Cerebellar nuclear complex (tissue), 1 donor: ENCODE measurements at places on chromosomes 2 and 18.

- DNase-seq, result no peak
Measured at GRCh38 chr2:118643294-118643693, 204.2 kb downstream of the EN1 start.

DNA sequence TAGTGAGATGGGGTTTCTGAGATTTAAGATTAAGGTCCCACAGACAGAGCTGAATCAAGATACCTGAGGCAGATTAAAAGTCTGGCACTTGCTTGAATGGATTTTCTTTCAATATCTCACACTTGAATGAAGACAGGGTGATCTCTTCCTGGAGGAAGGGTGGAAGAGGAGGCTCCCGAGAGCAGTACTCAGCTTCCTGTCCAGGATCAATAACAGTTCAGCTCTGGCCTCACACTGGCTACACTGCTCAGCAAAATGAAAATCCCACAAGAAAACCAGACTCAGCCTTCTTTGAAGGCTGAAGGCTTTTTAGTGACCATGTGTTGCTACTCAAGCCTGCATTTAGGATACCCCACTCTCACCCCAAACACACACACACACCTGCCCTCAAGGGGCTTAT, 11.1 kb downstream of the ARHGEF33 start:
- DNase-seq, result no peak

GRCh38 chr2:1140389-1141003, 189.8 kb downstream of the SNTG2 start:
- DNase-seq, result no peak

- no peak for DNase-seq
Measured at GRCh38 chr2:200286578-200286977, 19.9 kb upstream of the SPATS2L start.

GRCh38 chr2:112005406-112006075, 49.5 kb upstream of the TMEM87B start:
- DNase-seq, result no peak

DNA sequence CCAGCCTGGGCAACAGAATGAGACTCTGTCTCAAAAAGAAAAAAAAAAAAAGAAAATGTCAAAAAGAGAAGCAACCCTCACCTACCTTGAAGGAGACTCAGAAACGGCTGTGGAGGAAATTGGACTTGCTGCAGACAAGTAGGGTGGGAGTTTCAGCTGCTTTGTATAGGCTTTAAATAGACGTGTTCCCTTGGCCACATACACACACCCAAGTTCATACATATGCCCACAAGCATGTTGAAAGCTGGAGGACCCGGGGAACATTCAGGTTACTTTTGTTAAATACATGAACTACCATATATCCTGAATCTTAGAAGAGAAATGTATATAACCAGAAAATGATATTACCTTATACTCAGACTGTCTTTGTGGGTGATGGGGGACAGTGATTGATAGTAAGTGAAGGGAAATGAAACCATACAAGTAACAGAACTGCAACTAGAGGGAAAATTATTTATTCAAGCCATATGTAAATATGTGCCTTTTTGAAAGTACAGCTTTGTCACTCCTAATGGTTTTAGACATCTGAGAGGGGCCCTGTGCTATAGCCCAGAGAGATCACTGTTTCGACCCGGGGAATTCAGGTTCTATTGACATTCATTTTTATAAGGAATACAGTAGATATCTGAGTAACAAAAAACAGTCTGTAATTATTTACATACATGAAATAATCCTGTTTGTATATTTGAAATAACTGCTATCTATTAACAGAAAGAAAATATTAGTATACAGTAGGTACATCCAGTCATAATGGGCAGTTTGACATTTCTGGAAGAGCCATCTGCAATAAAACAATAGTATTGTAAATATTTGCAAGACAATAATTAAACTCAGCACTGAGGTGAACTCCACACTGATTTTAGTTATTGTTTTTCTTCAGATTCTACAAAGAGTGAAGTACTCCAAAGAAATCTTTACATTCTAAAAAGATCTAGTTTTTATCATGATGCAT, 48.0 kb upstream of the TGIF1 start:
- DNase-seq, result no peak

DNA sequence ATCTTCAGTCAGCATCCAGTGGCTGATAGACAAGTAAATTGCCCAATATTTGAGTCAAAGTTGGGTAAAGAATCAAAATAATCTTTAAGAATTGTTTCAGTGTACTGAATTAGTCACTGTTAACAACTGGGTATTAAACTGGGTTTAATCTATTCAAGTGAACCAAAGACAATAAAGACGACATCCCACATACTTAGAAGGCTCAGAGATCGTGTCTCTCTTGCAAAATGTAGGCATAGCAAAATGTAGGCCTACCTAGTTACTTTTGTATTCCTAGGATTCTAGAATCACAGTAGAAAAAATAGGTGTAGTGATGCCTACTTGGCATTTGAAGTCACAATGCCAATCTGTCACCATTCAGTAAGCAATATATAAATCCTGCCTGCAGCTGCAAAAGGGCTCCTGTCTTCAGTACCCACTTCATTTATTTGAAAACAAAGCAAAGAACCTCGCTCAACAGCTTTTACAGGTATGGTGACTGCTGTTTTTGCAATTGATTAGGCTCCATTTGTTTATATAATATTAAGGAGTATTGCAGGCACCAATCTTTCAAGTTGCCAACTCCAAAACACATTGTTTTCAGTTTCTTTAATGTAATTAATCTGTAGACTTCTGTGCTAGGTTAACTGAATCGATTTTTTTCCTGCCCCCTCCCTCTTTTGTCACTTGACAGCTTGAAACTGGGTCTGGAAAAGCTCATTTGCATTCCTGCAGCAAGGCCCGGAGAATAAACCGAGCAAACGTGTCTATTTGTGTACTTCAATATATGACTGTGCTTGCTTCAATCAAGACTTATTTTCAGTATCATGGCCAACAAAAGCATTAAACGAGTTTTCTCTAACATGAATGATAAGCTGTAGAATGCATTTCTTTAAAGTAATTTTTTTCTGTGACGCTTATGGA, 1074.9 kb downstream of the TDRD15 start:
- no peak for DNase-seq

DNA sequence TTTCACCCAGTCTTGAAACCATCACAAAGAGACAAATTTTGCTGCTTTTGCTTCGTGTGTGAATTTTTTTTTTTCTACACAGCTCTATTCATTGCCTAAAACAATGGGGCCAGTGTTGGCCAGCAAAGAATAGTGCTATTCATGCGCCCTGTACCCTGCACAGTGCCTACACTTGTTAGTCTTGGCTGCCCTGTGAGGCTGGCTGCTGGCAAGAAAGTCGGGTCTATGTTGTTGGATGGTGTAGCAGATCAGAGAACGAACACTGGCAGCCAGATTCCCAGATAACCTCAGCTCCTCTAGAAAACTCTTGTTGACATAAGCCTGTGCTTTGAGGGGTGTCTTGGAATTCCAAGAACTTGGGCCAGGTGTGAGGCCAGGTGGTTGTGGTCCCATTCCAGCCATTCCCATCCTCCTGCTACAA, 455.7 kb upstream of the TCF4 start:
- no peak for DNase-seq

- DNase-seq, result no peak
Measured at GRCh38 chr2:109715313-109715805, 78.7 kb upstream of the RGPD5 start.

- DNase-seq, result no peak
Measured at GRCh38 chr2:217065695-217066405, 206.0 kb upstream of the TNP1 start.

GRCh38 chr2:174183076-174183475, 65.3 kb downstream of the OLA1 start:
- no peak for DNase-seq

DNA sequence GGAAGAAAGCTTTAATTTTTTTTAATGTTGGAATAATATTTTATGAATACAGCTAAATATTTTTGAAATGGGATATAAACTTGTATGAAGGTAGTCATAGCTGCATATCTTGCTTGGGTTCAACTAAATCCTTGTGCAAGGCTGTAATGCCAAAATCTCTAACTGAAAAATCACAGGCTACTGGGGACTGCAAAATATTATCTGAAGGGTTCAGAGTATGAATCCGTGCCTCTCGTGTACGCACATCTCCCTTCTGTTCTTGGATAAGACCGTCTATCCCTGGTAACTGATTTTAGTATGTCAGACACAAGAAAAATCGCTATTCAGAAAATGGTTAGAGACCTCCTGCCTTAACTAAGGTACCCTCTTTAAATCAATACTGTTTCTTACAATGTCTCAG, 71.8 kb downstream of the ACVR1 start:
- DNase-seq, result no peak

GRCh38 chr18:77472509-77472908, 222.9 kb downstream of the GALR1 start:
- DNase-seq, result no peak

- DNase-seq, result no peak
Measured at GRCh38 chr2:27353762-27354596, 2.6 kb downstream of the GTF3C2 start.

DNA sequence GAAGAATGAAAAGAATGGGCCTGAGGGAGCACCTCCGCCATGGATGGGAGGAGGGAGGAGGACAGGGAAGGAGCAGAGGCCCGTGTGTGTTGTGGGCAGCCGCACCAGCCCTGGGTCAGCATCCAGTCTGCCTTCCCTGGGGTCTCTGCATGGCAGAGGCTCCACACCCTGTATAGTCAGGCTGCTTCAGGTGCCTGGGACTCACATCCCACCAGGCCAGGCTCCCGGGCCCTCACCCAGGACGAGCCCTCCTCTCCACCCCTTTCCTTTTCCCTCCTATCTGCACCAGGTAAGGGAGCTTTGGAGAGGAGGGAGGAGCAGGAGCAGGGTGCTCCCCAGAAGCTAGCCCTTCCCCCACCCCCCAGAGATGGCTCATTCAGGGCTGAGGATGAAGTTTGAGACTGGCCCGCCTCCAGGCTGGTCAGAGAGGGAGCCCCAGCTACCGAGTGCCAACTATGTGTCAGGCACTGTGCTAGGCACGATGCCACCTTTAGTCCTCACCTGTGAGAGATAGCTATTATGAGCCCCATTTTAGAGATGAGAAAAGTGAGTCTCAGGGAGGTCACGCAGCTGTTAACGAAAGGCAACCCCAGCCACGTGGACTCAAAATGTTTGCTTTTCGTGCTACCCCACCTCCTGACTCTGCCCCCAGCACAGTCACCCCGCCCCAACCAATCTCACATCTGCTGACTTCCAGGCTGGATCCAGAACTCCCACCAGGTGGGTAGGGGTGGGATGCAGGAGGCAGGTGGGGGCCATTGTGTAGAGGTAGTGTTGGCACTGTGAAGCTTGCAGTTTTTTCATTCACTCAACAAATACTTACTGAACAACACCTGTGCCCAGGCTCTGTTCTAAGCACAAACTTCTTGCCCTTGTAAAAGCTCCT, 242.1 kb downstream of the DYSF start:
- DNase-seq, result no peak

- no peak for DNase-seq
Measured at GRCh38 chr18:63138436-63139340, 180.9 kb downstream of the BCL2 start.

DNA sequence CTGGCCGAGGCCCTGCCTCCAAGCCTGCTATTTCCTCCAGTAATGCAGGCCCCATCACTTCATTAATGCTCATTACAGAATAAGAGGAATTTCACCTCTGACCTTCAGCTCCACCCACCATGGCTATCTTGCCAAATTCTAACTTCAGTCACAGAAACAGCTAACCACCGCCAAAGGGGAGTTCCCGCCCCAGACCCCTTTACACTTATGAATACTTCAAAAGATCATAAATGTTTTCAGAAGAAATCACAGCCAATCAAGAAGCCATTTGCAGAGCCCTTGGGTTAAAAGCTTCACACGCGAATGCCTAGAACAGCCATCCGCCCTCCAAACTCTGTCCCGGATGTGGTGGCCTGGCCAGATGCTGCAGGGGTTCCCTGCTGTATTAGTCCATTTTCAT, 73.8 kb upstream of the TWIST2 start:
- DNase-seq, result no peak

DNA sequence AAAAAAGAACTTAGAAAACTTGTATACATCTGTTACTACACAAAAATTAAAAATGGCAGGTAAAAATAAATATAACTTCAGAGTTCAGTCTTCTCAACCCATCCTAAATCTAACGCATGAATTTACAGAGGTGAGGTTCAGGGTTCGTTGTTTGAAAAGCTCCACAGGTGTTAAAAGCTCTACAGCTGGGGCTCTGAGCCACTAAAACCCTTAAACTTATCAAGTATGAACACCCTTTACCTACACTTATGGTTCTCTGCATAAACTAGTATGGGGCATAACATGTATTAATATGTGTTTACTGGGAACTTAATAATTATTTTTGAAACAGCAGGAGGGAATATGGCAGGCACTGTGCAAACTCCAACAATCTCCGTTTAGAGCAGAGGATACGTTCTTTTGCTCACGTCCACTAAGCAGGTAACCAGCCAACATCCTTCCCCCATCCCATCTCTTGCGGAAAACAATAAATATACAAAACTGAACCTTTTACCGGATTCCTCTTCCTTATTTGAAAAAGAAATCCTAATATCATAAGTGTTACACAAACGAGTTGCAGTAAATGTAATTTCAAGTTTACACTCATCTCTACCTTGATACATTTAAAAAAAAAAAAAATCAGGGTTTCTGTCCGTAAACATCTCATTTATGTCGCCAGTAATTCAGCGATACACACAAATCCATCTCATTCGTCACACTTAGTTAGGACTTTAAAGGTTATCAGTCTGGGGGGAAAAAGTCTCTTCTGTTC, 1.3 kb downstream of the PIAS2 start:
- DNase-seq, result no peak

DNA sequence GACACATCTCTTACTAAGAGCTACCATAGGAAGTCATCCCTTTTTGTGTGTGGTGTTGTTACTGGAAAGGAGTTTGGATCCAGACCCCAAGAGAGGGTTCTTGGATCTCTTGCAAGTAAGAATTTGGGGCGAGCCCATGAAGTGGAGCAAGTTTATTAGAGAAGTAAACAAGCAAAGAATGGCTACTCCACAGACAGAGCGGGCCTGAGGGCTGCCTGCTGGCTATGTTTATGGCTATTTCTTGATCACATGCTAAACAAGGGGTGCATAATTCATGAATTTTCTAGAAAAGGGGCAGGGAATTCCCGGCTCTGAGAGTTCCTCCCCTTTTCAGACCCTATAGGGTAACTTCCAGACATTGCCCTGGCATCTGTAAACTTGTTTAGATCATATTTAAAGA, 30.6 kb upstream of the PXDN start:
- no peak for DNase-seq

DNA sequence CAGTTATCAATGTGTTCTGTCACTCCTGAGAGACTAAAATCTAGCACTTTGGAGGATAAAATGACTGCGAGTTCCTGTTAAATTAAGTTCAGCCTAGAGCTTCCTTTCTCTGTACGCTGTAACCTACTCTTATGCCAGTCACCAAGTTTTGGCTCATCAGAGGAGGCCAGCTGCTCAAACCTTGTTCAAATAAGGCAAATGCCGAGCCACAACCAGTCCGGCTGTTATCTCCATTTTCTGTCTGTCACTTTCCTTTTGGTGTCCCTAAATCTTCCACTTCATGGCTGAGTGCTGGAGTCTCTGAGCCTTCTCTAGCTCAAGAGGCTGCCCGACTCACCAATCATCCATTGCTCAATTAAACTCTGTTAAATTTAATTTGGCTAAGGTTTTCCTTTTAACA, 33.5 kb upstream of the PXDN start:
- DNase-seq, result no peak
